Endodermal cell (in vitro differentiated cells): ENCODE measurements at places on chromosomes 2 and 18. TPM values are rescaled to one million over a fixed set of nuclear protein-coding genes. Genes with fewer than 3 reads are reported as not detected.

UNC50 gene
- 74.3 and 82.8 TPM in 2 replicates for total RNA-seq

DNA sequence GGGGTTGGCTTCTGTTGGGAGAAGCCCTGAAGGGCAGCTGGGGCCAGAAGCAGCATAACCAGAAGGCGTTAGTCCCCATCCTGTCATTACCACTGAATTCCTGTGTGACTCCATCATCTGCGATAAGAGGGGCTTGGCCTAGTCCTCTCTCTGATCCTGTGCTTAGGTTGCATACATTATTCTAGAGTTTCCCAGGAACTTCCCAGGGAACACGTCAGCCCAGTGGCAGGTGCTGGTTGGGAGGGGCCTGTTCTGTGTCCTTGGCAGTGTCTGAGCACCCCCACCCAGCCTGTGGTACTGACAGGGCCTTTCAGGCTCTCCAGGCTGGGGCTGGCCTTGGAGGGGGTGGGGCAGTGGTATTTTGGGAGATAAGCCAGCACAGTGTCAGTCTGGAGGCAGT lies 4.5 kb upstream of the TOGARAM2 start:
- H3K27ac ChIP-seq, result no peak overlapping the region
- peaks cover 4% of the 10 kb centered on the region for H3K4me1 ChIP-seq
- no peak overlapping the region for H3K4me3 ChIP-seq
- DNase-seq, result peak; percentile 69
- no peaks in the 10 kb centered on the region for H3K27me3 ChIP-seq
- no peaks in the 10 kb centered on the region for H3K36me3 ChIP-seq

DNA sequence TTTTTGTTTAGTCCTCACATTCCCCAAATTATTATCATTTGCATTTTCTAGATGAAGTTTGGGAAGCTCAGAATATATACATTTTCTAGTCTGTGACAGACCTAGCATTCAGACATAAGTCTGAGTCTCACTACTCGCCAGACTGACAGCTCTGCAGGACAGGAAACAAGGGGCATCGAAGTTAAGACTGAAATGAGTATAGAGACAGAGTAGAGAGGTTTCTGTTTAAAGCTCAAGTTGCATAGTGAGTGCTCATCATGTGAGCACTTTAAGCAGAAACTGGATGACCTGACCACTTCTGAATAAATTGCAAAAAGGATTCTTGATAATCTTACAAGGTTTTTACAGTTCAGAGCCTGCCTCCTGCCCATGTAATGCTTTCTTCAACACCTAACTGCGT lies 1.1 kb downstream of the HADHB start:
- no peak overlapping the region for H3K27ac ChIP-seq
- no peaks in the 10 kb centered on the region for H3K4me1 ChIP-seq
- DNase-seq, result no peak

UGT1A10 gene
- total RNA-seq, result 0.13 TPM in 1 of 2 replicates, not detected in the other

DNA sequence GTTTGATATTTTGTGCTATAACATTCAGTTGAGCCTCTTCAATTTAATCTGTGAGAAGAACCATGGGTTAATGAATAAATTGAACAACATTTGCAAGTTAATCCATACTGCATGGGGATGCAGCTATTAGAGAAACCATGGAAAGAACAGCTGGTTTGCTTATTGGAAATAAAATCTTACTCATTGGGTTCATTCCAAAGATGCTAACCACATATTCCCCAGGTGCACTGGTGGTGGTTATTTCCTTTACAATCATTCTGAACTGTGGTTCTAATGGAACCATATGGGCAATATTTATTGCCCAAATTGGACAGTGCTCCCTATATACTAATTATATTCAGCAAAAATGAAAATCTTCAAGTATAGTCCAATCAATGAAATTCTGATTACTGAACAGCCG lies 1200.4 kb upstream of the CDH2 start:
- H3K27ac ChIP-seq, result no peak overlapping the region
- H3K27me3 ChIP-seq, result no peaks in the 10 kb centered on the region
- no peak overlapping the region for H3K4me3 ChIP-seq
- no peaks in the 10 kb centered on the region for H3K36me3 ChIP-seq
- no peak for DNase-seq

FEV gene
- not detected in 2 replicates for total RNA-seq

CDH2 gene
- total RNA-seq, result 489 and 572 TPM in 2 replicates

GRCh38 chr2:10057231-10058107 lies 14.1 kb downstream of the KLF11 start:
- no peaks in the 10 kb centered on the region for H3K4me1 ChIP-seq
- DNase-seq, result peak; percentile 98
- H3K4me3 ChIP-seq, result peak overlapping the region; percentile 68
- no peaks in the 10 kb centered on the region for H3K27me3 ChIP-seq

- H3K36me3 ChIP-seq, result no peaks in the 10 kb centered on the region
- DNase-seq, result no peak
- peak overlapping the region; percentile 90 for H3K27ac ChIP-seq
- no peaks in the 10 kb centered on the region for H3K4me1 ChIP-seq
- H3K27me3 ChIP-seq, result no peaks in the 10 kb centered on the region
Measured at GRCh38 chr2:47009253-47009767, 93.7 kb upstream of the MCFD2 start.

DNA sequence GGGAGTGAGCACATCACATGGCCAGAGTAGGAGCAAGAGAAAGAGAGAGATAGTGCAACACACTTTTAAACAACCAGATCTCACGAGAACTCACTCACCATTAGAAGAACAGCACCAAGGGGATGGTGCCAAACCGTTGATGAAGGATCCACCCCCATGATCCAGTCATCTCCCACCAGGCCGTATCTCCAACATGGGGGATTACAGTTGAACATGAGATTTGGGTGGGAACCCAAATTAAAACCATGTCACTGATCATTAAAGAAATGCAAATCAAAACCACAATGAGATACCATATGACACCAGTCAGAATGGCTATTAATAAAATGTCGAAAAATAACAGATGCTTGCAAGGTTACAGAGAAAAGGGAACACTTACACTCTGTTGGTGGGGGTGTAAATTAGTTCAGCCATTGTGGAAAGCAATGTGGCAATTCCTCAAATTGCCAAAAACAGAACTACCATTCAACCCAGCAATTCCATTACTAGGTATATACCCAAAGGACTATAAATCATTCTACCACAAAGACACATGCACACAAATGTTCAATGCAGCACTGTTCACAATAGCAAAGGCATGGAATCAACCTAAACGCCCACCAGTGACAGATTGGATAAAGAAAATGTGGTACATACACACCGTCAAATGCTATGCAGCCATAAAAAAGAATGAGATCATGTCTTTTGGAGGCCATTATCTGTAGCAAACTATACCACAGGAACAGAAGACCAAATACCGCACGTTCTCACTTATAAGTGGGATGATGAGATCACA lies 137.1 kb downstream of the COL6A3 start:
- no peak overlapping the region for H3K27ac ChIP-seq
- no peaks in the 10 kb centered on the region for H3K27me3 ChIP-seq
- H3K36me3 ChIP-seq, result no peaks in the 10 kb centered on the region
- DNase-seq, result no peak

- peaks cover 57% of the 10 kb centered on the region for H3K27me3 ChIP-seq
- no peak overlapping the region for H3K4me3 ChIP-seq
- no peak overlapping the region for H3K27ac ChIP-seq
- no peak for DNase-seq
- no peaks in the 10 kb centered on the region for H3K36me3 ChIP-seq
Measured at GRCh38 chr2:67891642-67892041, 171.2 kb downstream of the C1D start.

LOXHD1 gene
- total RNA-seq, result not detected in 3 replicates

DNA sequence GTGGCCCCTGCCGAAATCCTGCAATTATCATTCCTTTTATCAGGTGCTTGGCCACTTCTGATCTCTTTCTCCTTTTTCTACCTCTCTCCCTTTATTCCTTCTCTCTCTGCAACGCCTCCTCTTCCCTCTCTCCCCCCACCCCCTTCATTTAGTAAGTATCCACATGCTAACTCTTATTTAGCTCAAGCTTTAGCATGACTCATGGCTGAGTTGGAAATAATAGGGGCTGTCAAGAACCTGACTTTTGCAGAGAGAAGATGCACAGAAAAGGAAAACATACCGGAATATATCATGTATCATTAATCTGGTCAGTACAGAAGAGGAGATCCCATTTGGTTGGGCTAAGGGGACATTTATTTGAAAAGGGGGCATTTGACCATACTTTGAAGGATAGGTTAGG lies 33.1 kb downstream of the FAM171B start:
- no peak overlapping the region for H3K4me3 ChIP-seq
- H3K4me1 ChIP-seq, result no peaks in the 10 kb centered on the region
- H3K27ac ChIP-seq, result no peak overlapping the region
- DNase-seq, result no peak
- no peaks in the 10 kb centered on the region for H3K36me3 ChIP-seq

- DNase-seq, result no peak
- no peaks in the 10 kb centered on the region for H3K4me1 ChIP-seq
- no peaks in the 10 kb centered on the region for H3K36me3 ChIP-seq
- H3K27me3 ChIP-seq, result peaks cover 6% of the 10 kb centered on the region
Measured at GRCh38 chr2:122340246-122340645, 584.8 kb downstream of the TSN start.

LYG2 gene
- total RNA-seq, result not detected in 3 replicates

- no peak overlapping the region for H3K4me3 ChIP-seq
- DNase-seq, result peak; percentile 39
- no peak overlapping the region for H3K27ac ChIP-seq
- no peaks in the 10 kb centered on the region for H3K27me3 ChIP-seq
- H3K4me1 ChIP-seq, result no peaks in the 10 kb centered on the region
Measured at GRCh38 chr18:23171581-23172156, 36.4 kb downstream of the CABLES1 start.

PROM2 gene
- 1.8 to 2.4 TPM (median 2.3 TPM) in 3 replicates for total RNA-seq

GRCh38 chr2:84817239-84817655 lies 63.6 kb downstream of the TRABD2A start:
- no peaks in the 10 kb centered on the region for H3K27me3 ChIP-seq

ZSCAN30 gene
- total RNA-seq, result 17.6 and 20.1 TPM in 2 replicates

CD28 gene
- total RNA-seq, result not detected in 2 replicates

DNA sequence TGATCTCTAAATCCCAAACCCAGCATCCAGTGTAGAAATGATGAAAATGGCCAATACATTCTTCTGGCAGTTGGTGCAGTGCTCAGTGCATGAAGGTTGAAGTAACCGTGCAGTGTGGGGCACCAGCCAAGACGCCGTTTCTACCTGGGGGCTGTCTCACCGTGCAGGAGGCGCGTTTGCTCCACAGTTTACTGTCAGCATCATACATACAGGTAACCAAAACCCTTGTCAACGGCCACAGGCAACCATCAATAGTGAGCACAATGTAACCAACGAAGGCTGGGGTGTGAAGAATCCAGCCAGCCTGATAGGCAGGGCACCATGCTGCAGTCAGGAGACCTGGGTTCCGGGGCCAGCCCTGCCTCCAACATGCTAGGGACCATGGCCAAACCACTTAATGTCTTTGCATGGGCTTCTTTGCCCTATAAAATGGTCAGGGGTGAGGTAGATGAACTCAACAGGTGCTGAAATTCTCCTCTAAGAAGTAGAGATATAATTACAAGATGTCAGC lies 127.5 kb upstream of the ID2 start:
- no peaks in the 10 kb centered on the region for H3K36me3 ChIP-seq
- H3K4me3 ChIP-seq, result no peak overlapping the region
- DNase-seq, result no peak
- H3K27me3 ChIP-seq, result no peaks in the 10 kb centered on the region

GRCh38 chr2:153074207-153074606 lies 355.8 kb downstream of the ARL6IP6 start:
- DNase-seq, result no peak
- H3K27ac ChIP-seq, result no peak overlapping the region
- no peak overlapping the region for H3K4me3 ChIP-seq
- H3K27me3 ChIP-seq, result no peaks in the 10 kb centered on the region
- H3K36me3 ChIP-seq, result no peaks in the 10 kb centered on the region
- H3K4me1 ChIP-seq, result no peaks in the 10 kb centered on the region

GRCh38 chr18:57543560-57543959 lies 42.9 kb downstream of the FECH start:
- H3K4me3 ChIP-seq, result no peak overlapping the region
- DNase-seq, result no peak
- H3K4me1 ChIP-seq, result no peaks in the 10 kb centered on the region
- H3K36me3 ChIP-seq, result no peaks in the 10 kb centered on the region

DNA sequence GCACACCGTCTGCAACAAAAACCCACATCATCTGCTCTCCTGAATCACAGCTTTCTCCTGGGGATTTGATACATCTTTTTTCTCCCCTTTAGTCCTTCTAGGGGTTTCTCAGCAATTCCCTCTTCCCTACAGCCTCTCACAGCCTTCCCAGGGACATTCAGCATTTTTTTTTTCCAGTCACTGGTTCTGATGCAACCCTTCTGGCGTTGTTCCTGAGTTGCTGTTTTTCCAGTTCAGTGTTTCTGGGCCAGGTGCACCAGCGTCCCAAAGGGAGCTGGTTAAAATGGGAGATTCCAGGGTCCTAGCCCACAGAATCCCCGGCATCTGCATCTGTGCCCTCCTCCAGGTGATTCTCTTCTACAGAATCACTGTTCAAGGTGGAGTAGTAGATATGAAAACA lies 36.1 kb downstream of the ADCY3 start:
- H3K4me3 ChIP-seq, result no peak overlapping the region
- no peaks in the 10 kb centered on the region for H3K4me1 ChIP-seq
- no peaks in the 10 kb centered on the region for H3K36me3 ChIP-seq
- H3K27me3 ChIP-seq, result no peaks in the 10 kb centered on the region

- no peaks in the 10 kb centered on the region for H3K27me3 ChIP-seq
- no peak overlapping the region for H3K27ac ChIP-seq
- H3K36me3 ChIP-seq, result no peaks in the 10 kb centered on the region
- DNase-seq, result no peak
- no peaks in the 10 kb centered on the region for H3K4me1 ChIP-seq
Measured at GRCh38 chr18:6399776-6400175, 14.9 kb downstream of the L3MBTL4 start.

- no peak overlapping the region for H3K27ac ChIP-seq
- H3K4me1 ChIP-seq, result no peaks in the 10 kb centered on the region
- no peaks in the 10 kb centered on the region for H3K27me3 ChIP-seq
- no peaks in the 10 kb centered on the region for H3K36me3 ChIP-seq
Measured at GRCh38 chr18:2515908-2516625, 55.2 kb downstream of the METTL4 start.

DNA sequence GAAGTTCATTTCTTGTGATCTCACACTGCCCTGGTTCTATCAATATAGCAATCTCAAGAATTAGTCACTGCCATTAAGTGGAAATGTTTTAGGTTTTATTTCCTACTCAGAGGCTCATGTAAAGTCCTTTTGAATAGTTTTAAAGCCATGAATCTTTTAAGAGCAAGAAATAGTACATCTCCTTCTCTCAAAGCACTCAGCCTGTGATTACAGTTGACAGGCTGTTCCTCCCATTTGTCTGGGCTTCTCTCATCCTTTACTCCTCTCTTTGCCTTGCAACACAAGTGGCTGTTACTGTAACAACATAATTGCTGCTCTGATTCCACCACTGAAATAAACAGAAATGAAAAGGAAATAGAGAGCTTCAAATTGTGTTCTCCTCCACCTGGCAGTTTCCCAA lies 18.4 kb downstream of the GRP start:
- H3K36me3 ChIP-seq, result no peaks in the 10 kb centered on the region
- no peak overlapping the region for H3K4me3 ChIP-seq
- no peak overlapping the region for H3K27ac ChIP-seq
- no peaks in the 10 kb centered on the region for H3K27me3 ChIP-seq

FEZ2 gene
- total RNA-seq, result 18.1 to 33.1 TPM (median 30.0 TPM) in 3 replicates

- H3K27ac ChIP-seq, result no peak overlapping the region
- H3K36me3 ChIP-seq, result no peaks in the 10 kb centered on the region
- peak overlapping the region; percentile 79 for H3K4me3 ChIP-seq
- no peaks in the 10 kb centered on the region for H3K4me1 ChIP-seq
- peaks cover 44% of the 10 kb centered on the region for H3K27me3 ChIP-seq
- peak; percentile 89 for DNase-seq
Measured at GRCh38 chr2:230068016-230068650, 591 bp downstream of the SLC16A14 start.
